ENCODE measurements at places on chromosomes 12 and 14. TPM values are rescaled to one million over a fixed set of nuclear protein-coding genes. Genes with fewer than 3 reads are reported as not detected.

Gene OVCH1
- total RNA-seq, result 0.54 TPM

Gene IL26
- total RNA-seq, result not detected

Gene ACSS3
- 15.4 TPM for total RNA-seq

Gene FGF6
- 27.1 TPM for total RNA-seq

Gene TCL1B
- total RNA-seq, result not detected

Gene ETNK1
- total RNA-seq, result 8.7 TPM

Gene TEX22
- 0.75 TPM for total RNA-seq

Gene ACRBP
- 0.91 TPM for total RNA-seq

Gene SIX1
- total RNA-seq, result 45.5 TPM

Gene CLEC2A
- not detected for total RNA-seq

DNA sequence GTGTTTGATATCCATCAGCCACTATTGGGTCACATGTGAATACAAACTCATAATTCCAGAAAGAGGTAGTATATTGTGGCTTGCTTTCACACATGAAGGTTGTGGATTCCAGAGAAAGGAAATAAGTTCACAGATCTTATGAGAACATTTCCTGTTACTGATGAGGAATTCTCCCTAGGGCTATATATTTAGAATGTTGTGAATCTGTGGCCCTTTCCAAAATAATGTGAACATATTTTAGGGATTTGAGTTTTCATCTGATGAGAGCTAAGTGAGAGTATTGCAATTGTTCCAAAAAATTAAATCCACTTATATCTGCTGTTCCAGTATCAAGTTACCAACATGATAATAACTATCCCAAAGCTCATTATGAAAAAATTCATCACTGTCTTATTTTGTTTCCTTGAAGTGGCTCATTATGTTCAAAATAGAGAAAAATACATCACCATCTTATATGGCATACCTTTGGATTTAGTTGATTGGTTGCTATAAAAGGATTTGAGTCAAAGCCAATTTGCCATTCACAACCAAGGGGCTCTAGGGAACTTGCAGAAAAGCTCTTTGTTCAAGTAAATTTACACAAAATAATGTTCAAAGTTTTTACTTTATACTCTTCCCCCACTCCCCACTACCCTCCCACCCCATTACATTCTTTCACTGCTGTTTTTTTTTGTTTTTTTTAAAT is 76.3 kb downstream of the MYRFL start:
- H3K27ac ChIP-seq, result no peak overlapping the region
- no peak for DNase-seq
- H3K4me3 ChIP-seq, result no peak overlapping the region
- H3K36me3 ChIP-seq, result no peaks in the 10 kb centered on the region
- no peaks in the 10 kb centered on the region for H3K27me3 ChIP-seq
- H3K4me1 ChIP-seq, result peaks cover 6% of the 10 kb centered on the region

- H3K27ac ChIP-seq, result no peak overlapping the region
- peaks cover 38% of the 10 kb centered on the region for H3K36me3 ChIP-seq
- H3K4me3 ChIP-seq, result no peak overlapping the region
- H3K27me3 ChIP-seq, result no peaks in the 10 kb centered on the region
Observed at GRCh38 chr14:65038966-65039365, 52.3 kb downstream of the FNTB start.

DNA sequence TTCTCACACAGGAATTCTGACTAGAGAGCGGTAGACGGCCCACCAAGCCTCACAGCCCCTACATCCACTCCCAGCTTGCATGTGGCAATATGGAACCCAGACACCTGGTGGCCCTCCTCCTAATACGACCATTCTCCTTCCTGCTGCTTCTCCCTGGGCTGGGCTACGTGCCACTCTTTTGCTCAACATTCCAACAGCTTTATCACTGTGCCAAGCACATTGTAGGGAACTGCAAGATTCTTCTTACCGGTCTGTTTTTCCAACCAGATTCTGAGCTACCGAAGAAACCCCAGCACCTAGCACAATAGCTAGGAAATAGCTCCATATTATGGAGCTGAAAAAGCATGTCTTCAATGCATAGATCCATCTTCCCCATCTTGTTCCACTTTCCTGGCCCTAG is 58.1 kb downstream of the STXBP6 start:
- no peak overlapping the region for H3K4me3 ChIP-seq
- H3K4me1 ChIP-seq, result no peaks in the 10 kb centered on the region
- no peaks in the 10 kb centered on the region for H3K36me3 ChIP-seq
- DNase-seq, result no peak
- no peak overlapping the region for H3K27ac ChIP-seq

- no peak overlapping the region for H3K27ac ChIP-seq
- DNase-seq, result peak; percentile 86
- H3K4me1 ChIP-seq, result peaks cover 7% of the 10 kb centered on the region
Observed at GRCh38 chr12:52278575-52279421, 4.4 kb downstream of the KRT86 start.

DNA sequence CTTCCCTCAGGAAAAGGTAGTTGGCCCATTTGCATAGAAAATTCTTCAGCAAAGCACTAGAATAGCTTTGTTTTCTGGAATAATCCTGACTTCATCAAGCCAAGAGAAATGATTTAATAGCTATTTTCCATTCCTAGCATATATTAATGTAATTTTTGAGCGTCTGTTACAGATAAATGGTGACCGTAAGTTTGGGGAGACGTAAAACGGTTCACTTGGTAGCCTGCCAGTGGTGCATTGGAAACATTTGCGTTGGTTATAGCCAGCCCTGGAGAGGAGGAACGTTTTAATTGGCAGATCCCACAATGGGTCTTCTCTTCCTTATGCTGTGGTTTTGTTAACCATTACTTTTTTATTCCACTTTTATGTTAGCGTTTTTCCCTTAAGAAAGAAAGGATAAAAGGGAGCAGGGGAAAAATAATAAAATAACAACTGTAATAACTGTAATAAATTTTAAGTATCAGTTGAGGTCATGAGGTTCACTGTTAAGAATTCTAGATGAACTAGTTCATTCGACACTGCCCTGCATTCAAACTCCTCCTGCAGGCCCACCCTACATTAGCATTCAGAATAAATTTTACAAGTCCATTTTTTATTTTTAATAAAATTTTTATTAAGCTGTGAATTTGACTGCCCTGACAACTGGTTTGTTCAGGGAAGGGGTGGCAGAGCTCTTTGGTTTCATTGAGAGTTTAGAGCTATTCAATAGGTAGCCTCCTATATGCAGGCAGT is 300.7 kb downstream of the ERC1 start:
- H3K4me3 ChIP-seq, result no peak overlapping the region
- H3K4me1 ChIP-seq, result no peaks in the 10 kb centered on the region
- no peaks in the 10 kb centered on the region for H3K27me3 ChIP-seq
- DNase-seq, result no peak

DNA sequence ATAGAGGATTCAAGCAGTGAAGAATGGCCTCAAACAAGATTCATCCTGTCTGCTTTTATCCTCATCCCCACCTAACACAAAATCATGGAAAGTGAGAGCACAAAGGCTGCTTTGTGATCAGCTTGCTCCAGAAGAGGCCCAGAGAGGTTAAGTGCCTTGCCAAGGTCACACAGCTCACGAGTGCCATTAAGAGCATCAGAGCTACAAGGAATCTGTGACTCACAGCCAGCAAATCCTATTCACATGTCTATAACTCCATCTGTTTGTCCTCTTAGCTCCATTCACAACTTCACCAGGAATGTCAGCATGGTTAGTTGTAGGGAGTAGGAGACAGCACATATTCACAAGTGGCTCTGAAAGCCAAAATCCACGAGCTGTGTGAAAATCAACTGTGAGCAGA is 79.8 kb downstream of the TTC9 start:
- H3K27ac ChIP-seq, result no peak overlapping the region
- H3K27me3 ChIP-seq, result no peaks in the 10 kb centered on the region
- H3K4me1 ChIP-seq, result peaks cover 13% of the 10 kb centered on the region
- H3K4me3 ChIP-seq, result no peak overlapping the region
- DNase-seq, result no peak

DNA sequence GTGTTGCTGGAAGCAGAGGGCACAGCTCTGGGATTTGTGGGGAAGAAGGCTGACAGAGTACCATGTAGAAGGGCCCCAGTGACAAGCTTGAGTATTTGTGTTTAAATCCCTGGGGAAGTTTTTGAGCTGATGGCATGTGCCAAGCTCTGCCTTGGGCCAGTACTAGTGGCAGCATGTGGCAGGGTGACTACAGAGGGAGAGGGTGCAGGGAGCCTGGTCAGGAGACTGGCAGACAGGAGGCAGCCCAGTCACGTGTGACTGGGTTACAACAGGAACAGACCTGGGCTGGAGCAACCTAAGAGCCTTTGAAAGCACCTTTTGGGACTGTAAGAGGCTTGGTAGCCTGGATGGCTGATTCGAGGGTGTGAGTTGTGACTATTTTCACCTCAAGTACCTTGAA is 112.1 kb downstream of the TSPAN9 start:
- H3K27me3 ChIP-seq, result no peaks in the 10 kb centered on the region
- no peaks in the 10 kb centered on the region for H3K36me3 ChIP-seq
- no peak for DNase-seq
- no peak overlapping the region for H3K27ac ChIP-seq

GRCh38 chr12:19323805-19324204 is 115.5 kb upstream of the AEBP2 start:
- H3K27me3 ChIP-seq, result no peaks in the 10 kb centered on the region
- H3K4me1 ChIP-seq, result no peaks in the 10 kb centered on the region
- no peaks in the 10 kb centered on the region for H3K36me3 ChIP-seq
- no peak overlapping the region for H3K4me3 ChIP-seq
- no peak for DNase-seq

- H3K27ac ChIP-seq, result no peak overlapping the region
- H3K4me1 ChIP-seq, result peaks cover 11% of the 10 kb centered on the region
- no peak for DNase-seq
- H3K4me3 ChIP-seq, result no peak overlapping the region
Observed at GRCh38 chr12:27179400-27180214, 64.5 kb upstream of the STK38L start.

DNA sequence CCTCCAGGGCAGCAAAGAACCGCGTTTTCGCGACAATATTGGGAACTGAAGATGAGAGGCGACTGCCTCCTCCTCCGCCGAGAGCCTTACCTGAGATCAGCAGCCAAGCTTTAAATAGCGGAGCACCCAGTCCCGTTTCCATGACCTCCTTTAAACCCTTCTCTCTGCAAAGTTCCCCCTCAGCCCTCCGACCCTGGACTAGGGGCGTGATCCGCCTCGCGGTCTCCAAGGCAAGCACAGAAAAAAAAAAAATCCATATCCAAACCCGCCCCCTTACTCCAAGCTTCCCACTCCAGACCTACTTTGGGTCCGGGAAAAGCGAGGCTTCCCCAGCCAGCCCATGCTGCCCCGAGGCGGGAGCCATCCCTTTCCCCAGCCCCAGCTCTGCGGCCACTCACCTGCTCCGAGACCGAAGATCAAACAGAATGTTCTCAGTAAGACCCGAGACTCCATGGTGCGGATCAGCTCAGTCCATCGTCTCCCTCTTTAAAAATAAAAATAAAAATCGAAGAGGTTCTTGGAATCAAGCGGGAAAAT is 630 bp downstream of the NELL2 start:
- H3K4me1 ChIP-seq, result peaks cover 17% of the 10 kb centered on the region
- no peak for DNase-seq
- peaks cover 67% of the 10 kb centered on the region for H3K27me3 ChIP-seq
- H3K27ac ChIP-seq, result no peak overlapping the region

GRCh38 chr12:91213-91612 is 24.6 kb downstream of the IQSEC3 start:
- H3K4me1 ChIP-seq, result no peaks in the 10 kb centered on the region
- no peak overlapping the region for H3K4me3 ChIP-seq
- no peaks in the 10 kb centered on the region for H3K36me3 ChIP-seq
- H3K27ac ChIP-seq, result no peak overlapping the region
- H3K27me3 ChIP-seq, result no peaks in the 10 kb centered on the region
- no peak for DNase-seq

Measured in psoas muscle (tissue), 8 donors.